ENCODE measurements at places on chromosomes 12 and 14.

GRCh38 chr12:58378028-58378427 is 436.7 kb downstream of the ATP23 start:
- DNase-seq: no peak

GRCh38 chr12:19010087-19010486 is 119.4 kb upstream of the PLEKHA5 start:
- DNase-seq: no peak

DNA sequence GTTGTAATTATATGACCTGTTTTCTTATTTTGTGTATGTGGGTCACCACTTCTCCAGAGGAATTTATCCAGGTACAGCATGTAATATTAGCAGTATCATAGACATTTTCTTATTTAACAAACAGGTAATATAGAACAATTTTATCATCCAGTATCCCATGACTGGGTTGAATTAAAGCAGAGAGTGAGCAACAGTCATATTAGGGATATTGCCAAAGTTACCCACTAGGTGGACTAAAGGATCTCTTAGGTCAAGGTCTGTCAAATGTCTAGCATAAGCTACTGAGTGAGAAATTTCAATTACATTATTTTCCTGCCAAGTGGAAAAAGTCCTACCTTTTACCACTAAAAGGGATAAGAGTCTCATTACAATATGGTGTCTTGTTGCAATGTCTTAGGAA is 62.1 kb upstream of the TRIM9 start:
- DNase-seq: no peak

DNA sequence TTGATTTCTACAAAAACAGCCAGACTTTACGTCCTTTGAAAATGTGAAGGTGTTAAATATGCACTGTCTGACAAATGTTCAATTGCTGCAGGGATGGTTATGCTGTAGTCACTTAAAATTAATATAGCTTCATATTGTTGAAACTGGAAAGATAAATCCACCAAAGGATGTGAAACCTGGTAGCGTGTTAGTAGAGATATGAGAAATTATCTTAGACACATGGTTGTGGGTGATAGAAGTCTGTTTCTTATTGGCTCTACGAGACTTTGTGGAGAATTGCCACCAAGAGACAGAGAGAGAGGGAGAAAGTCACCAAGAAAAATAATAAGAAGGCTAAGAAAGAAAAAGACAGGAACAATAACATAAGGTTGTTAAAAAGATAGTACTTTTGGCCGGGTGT is 2.6 kb upstream of the CAPRIN2 start:
- no peak for DNase-seq

DNA sequence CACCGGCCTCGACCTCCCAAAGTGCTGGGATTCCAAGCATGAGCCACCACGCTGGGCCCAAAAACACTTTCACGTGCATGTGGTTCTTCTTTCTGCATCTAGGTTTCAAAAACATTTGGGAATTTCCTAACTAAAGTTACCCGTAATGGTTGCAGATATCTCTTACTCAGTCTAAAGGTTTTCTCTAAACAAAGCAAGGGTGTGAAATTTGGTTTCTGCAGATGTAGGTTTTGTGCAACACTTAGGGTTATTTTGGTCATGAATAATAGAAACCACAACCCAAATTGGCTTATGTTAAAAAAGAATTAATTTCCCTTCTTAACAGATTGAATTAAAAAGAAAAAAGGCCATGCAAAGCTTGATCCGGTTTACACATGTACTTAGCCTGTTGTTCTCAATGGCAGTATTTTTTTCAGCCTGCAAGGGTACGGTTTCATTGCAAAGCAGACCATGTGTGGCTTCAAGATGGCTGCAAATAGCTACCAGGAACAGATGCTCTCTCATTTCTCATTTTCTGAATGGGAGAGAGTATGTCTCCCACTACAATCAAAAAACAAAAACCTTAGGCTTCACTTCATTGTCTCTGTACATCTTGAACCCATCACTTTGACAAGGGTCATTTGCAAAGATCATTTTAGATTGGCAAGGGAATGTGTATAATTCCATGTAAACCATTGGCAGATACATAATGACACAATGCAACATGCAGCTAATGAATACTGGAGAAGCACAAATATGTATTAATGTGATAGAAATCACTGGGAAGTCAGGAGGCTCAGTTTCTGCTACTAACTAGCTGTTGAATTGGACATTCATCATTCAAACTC is 491.2 kb upstream of the FLRT2 start:
- DNase-seq: peak; percentile 92
